ENCODE measurements at places on chromosomes 5 and 9.

DNA sequence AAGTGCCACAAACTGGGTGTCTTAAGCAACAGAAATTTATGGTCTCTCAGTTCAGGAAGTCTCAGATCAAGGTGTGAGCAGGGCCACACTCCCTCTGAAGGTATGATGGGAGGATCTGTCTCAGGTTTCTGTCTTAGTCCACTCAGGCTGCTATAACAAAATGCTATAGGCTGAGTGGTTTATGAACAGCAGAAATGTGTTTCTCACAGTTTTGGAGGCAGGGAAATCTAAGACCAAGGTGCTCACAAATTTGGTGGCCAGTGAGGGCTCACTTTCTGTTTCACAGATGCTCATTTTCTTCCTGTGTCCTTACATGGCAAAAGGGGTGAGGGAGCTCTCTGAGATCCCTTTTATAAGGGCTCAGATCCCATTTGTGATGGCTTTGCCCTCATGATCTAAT is 281.4 kb downstream of the CWC27 start:
- DNase-seq, result no peak

DNA sequence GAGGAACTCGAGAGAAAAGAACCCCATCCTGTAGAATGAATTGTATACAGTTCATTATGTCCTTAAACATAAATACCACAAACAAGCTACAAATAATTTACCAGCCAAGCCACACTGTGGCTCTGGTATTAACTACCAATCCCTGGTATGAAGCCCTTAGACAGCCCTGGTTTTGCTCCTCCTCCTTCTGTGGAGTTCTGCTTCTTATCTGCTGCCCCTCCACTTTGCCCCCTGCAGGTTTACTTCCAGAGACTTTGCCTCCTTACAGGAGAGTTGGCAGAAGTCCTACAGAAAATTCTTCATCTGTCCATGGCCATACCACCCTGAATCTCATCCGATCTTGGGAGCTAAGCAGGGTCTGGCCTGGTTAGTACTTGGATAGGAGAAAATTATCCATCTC is 219.8 kb downstream of the ACTL7B start:
- DNase-seq, result no peak

- no peak for DNase-seq
Measured at GRCh38 chr5:171428168-171428696, 8.8 kb downstream of the FGF18 start.

GRCh38 chr5:140324041-140324600 is 21.2 kb upstream of the PFDN1 start:
- peak; percentile 86 for DNase-seq

All from RCC 7860 (cell line).